ENCODE measurements at places on chromosomes 11 and 22. TPM values are rescaled to one million over a fixed set of nuclear protein-coding genes. Genes with fewer than 3 reads are reported as not detected.

GRCh38 chr22:37211866-37212173 lies 457 bp downstream of the SSTR3 start:
- DNase-seq: no peak

- no peak for DNase-seq
These were observed 5.4 kb downstream of the LARGE2 start for GRCh38 chr11:45927684-45928413.

The MCAT gene
- 20.9 TPM for polyA plus RNA-seq

The CRYBB1 gene
- 0.29 TPM for polyA plus RNA-seq

The C11orf65 gene
- polyA plus RNA-seq: 2.1 TPM

- DNase-seq: no peak
These were observed 45.9 kb upstream of the ARHGAP32 start for GRCh38 chr11:129237880-129238638.

The LARGE1 gene
- polyA plus RNA-seq: 26.6 TPM

DNA sequence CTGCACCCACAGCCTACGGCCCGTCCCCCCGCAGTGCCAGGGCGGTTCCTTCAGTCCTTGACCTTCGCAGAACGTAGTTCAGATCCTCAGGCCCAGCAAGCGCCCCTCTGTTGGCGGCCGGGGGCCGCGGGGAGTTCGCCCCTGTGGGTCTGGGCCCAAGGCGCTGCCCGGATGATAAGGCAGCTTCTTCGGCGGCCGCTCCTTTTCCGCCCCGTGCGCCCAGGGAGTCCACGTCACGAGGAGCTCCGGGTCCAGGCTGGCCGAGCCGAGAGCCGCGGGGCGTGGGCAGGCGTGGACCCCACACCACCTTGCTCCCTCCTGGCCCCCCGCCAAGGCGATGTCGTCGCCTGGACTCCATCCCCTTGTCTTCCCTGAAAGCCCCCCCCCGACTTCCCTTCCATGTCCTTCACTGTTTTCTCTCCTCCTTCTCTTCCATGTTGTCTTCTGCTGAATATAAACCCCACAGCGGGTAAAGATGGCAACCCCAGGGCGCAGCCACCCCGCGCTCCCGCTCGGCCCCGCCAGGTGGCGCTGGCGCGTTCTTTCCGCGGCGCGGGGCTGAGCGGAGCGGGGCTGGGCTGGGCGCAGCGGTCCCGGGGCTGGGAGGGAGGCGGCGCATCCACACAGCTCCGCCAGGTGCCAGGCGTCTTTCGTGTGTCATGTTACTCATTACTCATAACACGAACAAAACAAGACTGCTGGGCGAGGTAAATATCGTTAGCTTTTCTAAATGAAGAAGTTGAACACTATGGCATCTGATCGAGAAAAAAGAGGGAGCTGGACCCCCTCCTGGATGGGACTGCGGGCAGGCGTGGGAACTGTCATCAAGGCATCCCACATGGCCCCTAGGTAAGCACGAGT lies 321.0 kb downstream of the NTM start:
- no peak for DNase-seq

DNA sequence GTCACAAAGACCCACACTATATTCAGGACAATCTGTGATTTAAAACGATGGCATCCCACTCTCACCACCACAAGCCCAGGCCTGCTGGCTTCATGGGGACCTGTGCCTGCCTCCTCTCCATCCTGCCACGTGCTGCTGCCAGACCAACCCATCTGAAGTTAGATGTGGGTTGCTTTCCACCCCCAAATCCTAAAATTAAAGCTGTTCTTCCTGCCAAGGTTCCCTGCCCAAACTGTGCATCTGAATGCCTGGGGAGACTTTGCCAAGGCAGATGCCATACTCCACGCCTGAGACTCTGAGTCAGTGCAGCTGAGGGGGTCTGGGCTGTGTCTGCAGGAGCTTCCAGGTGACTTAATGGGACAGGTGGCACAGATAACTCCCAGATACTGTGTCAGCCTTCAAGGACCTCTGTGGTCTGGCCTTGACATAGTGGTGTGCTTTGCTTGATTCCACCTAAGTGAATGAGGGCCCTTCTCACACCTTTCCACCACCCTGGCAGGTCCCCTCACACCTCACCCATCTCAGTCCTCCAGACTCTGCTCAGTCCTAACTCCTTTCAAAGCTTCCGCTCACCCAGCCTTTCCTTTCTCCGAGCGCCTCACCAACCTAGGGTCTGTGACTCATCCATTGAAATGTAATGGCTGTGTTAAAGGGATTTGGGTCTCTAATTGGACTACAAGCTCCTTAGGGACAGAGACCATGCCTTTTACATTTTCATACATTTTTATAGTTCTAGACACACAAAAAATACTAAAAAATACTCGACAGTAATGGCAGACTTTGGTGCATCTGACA lies 18.6 kb downstream of the ADAMTS8 start:
- no peak for DNase-seq

DNA sequence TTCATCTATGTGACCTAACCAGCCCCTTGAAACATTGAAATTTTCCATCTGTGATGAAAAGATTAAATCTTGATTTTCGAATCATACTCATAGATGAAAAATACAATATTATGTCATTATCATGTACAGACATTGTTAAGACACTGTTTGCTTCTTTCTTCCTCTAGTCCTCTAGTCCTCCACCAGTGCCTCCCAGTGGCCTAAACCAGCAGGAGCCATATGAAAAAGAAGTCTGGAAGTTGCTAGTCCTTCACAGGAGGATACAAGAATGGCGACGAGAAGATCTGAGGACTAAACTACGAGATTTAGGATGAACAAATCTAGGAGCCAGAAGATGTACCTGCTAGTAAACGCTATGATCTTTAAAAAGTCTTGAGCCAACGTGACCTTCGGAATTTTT lies 134.1 kb downstream of the SLC17A6 start:
- no peak for DNase-seq

The EXPH5 gene
- 3.7 TPM for polyA plus RNA-seq

The BIRC3 gene
- polyA plus RNA-seq: 1.2 TPM

GRCh38 chr11:18313965-18314763 lies 7.8 kb downstream of the HPS5 start:
- no peak for DNase-seq

DNA sequence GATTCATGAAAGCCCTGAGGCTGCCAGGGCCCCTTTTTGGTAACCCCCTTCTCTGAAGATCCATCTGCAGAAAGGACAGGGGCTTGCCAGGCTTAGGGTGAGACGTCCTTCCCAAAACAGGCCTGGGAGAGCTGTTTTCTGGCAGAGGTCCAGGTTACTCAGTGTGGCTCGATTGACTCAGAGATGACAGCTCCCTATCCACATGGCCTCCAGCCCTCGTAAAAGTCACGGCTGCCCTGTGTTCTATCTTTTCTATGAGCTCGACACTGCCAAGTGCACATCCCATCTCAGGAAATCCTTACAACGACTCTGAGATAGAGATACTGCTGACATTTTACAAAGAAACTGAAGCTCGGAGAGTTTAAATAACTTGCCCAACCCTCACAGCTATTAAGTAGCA lies 20.4 kb downstream of the ADAMTS8 start:
- no peak for DNase-seq

DNA sequence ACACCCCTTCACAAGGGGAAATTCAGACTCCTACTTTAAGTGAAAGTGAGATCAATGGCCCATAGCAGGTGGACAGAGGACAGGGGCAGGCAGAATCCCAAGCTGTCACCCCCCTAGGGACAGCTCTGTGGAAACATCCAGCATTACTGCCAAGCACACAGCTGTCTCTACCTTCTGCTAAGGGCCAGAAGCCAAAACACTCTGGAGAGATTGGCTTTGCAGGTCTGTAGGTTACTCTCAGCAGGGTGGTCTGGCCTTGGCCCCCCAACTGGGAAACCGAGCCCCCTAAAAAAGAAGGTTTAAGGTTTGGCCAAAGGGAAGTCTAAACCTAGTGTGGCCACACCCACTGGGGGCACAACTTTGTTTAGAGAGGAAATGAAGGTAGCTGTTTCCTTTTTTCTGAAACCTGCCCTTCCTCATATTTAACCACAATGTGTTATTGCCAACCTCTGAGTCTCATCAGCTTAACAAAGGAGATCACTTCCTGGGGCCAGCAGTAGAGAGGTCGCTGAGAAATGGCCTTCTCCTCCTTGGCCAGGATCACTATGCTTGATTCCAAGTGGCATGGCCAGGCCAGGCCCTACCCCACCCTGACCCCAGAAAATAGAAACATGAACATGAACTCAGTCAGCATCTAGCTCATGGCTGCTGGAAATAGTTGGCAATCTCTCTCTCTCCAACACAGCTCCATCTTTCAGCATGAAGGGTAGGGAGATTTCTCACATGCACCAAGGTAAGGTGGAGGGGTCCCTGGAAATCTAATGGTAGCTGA lies 25.9 kb upstream of the SCARF2 start:
- DNase-seq: no peak

DNA sequence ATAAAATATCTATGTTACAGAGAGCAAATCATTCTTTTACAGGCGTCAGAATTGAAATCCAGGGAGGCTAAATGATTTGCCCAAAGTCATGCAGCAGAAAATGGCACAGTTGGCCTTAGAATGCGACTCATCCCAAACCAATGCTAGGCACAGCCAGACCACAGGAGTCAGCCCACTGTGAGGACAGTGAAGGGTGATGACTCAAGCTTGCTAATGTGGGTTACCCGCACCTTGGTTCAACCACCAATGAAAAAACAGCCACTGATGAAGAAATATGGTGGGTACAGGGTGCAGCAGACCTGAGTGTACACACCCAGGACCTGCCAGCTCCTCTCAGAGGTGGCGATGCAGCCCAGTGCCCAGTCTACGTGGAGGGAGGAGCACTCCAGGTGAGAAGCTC lies 89.7 kb downstream of the ZC3H12C start:
- no peak for DNase-seq

DNA sequence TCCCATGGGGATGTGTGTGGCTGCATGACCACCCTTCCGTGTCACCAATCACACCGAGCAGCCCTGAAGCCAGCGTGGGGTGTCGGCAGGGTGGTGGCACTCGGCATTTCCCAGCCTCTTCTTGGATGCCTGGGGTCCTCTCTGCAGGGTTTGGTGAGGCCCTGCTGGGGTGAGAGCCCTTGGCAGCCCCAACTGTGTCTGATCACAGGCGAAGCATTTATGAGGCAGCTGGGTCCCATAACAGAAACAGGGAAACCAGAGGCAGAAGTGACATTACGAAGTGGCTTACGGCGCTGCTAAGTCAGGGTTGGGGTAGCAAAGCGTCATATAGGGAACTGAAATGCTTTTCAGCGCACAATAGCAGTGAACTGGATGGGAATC lies 92.3 kb upstream of the SEPTIN5 start:
- DNase-seq: no peak

DNA sequence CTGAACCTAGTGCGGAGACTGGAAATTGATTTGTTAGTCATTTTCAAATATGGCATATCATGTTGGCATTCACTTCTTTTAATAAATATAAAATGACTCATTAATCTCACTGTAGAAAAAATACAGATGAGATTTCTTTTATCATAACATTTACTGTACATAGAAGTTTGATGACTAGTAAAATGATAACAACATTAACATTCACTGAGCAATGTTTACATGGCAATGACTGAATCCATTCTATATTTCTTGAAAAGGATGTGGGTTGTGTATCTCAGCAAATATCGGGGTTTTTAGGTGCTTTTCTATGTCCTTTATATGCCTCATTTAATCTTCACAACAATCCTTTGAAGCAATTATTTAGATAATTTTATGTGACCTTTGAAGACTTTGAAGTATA lies 920.9 kb upstream of the FAT3 start:
- no peak for DNase-seq
